Fibroblast of skin of left quadriceps (primary cell): ENCODE measurements at places on chromosomes 6 and 20.

GRCh38 chr20:33516882-33517281, 27.0 kb downstream of the CBFA2T2 start:
- no peak for DNase-seq

DNA sequence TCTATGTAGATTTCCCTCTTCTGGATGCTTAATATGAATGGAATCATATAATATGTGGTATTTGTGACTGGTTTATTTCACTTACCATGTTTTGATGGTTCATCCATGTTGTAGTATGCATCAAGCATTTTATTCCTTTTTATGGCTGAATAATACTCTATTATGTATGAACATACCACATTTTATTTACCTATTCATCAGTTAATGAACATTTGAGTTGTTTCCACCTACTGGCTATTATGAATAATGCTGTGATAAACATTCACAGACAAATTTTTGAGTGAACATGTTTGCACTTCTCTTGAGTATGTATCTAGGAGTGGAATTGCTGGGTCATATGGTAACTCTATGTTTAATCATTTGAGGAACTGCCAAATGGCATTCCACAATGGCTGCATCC, 14.9 kb upstream of the ZNF451 start:
- no peak for DNase-seq

- DNase-seq, result no peak
Measured at GRCh38 chr20:59673998-59674445, 69.7 kb downstream of the PHACTR3 start.

GRCh38 chr6:35015996-35016395, 125.1 kb downstream of the TCP11 start:
- DNase-seq, result no peak

- peak; percentile 83 for DNase-seq
Measured at GRCh38 chr20:46705378-46705729, 4.1 kb upstream of the SLC2A10 start.

- DNase-seq, result no peak
Measured at GRCh38 chr6:71248306-71248765, 40.3 kb upstream of the OGFRL1 start.

- DNase-seq, result no peak
Measured at GRCh38 chr20:62122654-62123449, 577 bp downstream of the LSM14B start.

- no peak for DNase-seq
Measured at GRCh38 chr6:33782561-33782960, 6.4 kb downstream of the LEMD2 start.

DNA sequence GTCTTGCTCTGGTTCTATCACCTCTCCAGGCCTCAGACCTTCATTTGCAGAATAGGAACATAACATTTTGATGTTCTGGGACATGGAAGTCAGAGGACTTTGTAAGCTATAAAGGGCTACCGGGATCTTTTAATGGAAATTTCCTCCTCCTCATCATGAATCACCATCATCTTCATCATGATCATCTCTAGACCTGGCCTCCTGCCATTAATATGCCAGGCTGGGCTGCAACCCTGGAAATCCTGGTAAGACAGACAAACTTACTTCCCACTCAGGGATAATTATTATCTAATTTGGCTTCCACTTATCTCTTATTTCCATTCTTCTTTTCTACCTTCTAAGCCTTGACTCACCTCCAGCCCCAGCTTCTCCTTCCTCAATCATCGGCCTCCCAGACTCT, 41.0 kb upstream of the MRPS18A start:
- DNase-seq, result no peak

DNA sequence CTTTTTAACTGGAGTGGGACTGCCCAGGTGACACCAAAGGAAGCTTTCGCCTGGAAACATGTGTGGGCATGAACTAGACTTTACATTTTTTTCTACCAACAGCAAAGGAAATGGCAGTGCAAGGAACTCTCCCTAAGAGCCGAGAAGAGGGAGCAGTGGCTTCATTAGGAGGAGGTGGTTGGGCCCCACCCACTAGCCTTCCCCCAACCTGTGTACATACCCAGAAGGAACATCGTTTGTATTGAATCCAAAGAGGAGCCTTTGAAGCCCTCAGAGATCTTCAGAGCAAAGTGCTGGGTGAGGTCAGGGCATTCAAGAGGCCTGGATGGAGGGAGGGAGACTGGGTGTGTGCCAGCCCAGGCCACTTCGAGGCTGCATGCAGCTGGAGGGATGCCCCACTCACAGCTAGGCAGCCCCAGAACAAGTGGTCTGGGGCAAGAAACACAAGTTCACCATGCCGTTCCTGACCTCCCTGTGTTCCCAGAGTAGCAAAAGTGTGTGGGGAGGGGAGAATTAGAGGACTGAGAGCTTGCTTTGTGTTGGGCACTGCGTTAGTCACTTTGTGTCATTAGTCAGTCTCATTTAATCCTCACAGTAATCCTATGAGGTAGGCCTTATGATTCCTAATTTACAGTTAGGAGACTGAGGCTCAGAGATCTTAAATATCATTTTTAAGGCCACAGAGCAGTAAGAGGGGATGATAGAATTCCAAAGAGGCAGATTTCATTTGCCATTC, 191.6 kb upstream of the SUPT3H start:
- DNase-seq, result no peak

DNA sequence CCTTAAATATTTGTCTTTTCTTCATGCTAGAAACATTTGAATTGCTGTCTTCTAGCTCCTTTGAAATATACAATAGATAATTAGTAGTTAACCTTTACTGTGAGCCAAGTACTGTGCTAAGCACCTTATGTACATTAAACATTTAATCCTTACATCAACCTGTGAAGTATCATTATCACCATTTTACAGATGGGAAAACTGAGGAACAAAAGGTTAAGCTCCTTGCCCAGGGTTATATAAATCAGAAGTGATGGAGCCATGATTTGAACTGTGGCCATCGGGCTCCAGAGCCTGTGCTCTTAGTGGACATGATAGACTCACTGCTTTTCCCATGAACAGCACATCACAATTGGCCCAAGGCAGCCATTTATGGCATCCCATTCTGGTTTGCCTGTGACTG, 140.9 kb downstream of the UNC5CL start:
- DNase-seq, result no peak

- no peak for DNase-seq
Measured at GRCh38 chr20:32829311-32830005, 9.7 kb downstream of the MAPRE1 start.

DNA sequence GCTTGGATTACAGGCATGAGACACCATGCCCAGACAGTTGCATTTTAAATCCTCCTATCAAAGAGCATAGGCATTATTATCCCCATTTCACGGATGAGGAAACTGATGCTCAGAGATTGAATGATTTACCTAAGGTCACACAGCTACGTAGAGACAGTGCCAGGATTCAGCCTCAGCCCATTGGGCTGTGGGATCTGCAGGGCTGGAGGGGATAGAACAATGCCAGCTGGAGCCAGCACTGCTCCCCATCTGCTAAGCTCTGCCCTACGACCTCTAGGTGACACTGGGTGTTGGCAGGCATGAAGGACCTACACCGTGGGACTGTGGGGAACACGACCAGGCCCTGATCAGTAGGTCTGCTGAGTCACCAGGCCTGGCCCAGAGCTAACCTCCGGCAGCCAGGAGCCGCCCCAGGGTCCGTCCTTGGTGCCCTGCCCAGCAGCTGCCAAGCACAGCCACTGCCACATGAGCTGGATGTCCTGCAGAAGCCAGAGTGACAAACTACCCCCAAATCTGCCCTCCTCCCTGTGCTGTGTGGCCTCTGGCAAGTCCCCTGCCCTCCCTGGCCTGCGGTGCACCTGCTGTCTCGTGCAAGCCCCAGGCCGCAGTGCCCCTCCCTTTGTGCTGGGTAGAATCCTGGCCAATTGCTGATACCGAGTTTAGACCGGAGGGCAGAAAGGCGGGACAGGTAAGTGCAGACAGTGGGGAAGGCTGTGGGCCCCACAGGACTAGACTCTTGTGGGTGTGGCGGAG, 47.6 kb upstream of the PTGIS start:
- no peak for DNase-seq

DNA sequence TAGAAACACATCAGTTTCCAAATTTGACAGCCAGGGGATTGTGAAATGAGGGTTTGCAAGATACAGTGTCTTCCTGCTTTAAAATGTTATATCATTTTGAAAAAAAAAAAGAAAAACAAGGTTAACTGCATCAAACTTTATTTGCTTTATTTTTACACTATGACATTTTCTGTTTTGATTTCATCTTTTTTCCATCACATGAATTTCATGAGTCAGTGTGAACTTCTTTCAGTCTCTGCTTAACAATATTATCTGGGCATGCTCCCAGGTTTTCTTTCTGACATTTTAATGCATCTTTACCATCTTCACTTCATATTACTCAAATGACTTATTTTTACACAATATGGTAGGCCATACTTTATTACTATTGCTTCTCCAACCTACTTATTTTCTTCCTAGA, 1.9 kb downstream of the NCOA7 start:
- no peak for DNase-seq

- DNase-seq, result no peak
Measured at GRCh38 chr6:118207947-118208346, 300.9 kb downstream of the SLC35F1 start.

GRCh38 chr6:13918686-13919250, 6.0 kb upstream of the RNF182 start:
- DNase-seq, result no peak

DNA sequence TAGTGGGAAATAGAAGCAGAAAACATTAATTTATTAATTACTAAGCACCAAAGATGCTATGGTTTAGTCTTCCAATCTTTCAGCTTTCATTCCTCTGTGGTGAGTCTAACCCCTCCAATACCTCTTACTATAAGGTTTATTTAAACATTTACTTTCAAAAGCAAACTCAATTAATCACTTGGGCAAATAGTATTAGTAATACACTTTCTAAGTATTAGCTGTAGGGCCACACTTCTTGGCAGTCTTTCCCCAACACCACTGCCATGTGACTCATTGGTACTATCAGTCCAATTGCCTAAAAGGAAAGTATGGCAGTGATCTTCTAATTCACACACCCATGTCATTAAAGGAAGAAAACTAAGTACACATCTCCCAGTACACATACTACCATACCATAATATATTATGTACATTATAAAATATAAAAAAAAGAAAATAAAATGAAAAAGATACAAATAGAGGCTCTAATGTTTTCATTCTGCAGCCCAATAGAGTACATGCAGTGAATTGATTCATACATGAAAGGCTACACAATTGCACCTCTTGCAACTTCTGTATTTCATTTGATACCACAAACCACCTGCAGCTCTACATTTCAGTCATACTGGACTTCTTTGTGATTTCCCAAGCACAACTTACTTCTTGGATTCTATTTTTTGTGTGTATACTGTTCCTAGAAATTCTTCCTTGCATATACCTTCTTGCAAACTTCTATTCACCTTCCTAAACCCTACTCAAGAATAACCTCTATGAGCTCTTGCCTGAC, 218.6 kb downstream of the PKHD1 start:
- no peak for DNase-seq

DNA sequence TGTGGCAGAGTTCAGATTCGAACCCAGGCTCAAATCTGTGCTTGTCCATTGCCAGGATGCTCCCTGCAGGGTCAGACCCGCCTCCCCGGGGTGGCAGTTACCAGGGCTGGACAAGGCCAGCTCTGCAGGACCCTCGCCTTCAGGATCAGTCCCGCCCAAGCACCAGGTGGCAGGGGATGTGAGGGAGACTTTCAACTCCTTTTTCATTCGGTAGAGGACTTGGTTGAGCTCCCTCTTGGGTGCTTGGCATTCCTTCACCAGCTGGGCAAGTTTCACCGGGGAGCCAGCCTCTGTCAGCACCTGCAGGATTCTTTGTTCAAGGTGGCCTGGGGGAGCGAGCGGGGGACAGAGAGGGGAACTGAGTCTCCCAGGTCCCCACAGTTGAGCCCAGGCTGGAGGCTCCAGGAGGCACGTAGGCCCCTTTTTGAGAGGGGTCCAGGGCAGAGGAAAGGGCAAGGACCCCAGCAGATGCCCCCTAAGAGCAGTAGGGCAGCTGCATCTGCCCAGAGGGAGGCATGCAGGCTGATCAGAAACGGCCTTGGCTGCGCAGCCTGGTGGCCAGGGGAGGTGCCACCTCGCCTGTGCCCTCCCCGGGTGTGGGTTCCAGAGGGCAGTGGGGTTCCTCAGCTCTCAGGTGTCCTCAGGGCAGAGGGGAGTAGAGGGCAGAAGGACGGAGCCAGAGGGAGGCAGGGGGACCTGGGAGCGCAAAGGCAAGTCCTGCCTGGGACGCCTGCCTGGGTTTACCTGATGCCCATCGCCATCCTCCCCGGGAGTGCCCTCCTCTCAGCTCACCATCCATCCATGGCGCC, 3.9 kb downstream of the ZBP1 start:
- no peak for DNase-seq

DNA sequence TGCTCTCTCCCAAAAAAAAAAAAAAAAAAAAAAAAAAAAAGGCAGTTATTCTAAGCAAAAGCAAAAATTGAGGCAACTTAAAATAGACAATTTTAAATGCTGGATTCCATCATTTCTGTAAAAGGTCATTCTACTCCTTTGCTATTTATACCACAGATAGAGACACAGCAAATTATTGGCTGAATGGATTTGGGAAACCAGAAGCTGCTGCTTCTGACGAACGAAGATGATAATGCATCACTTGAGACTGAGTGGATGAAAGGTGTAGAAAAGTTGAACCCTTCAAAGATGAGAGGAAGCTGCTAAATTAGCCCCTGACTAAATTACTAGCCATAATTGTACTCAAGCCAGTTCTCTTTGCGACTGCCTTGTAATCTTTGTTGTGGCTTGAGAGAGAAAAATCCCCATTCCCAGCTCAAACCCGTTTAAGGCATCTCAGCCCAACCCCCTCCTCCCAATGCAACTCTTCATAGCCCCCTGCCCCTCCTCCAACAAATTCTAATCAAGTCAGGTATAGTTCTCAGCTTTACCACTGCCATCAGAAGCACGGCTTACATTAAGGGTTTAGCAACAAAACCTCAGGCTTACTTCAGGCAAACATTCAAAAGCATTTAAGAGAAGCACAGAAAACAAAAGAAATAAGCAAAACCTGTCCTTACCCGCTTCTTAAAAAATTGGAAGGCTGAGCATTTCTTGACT, 1.0 kb downstream of the SGK1 start:
- no peak for DNase-seq

DNA sequence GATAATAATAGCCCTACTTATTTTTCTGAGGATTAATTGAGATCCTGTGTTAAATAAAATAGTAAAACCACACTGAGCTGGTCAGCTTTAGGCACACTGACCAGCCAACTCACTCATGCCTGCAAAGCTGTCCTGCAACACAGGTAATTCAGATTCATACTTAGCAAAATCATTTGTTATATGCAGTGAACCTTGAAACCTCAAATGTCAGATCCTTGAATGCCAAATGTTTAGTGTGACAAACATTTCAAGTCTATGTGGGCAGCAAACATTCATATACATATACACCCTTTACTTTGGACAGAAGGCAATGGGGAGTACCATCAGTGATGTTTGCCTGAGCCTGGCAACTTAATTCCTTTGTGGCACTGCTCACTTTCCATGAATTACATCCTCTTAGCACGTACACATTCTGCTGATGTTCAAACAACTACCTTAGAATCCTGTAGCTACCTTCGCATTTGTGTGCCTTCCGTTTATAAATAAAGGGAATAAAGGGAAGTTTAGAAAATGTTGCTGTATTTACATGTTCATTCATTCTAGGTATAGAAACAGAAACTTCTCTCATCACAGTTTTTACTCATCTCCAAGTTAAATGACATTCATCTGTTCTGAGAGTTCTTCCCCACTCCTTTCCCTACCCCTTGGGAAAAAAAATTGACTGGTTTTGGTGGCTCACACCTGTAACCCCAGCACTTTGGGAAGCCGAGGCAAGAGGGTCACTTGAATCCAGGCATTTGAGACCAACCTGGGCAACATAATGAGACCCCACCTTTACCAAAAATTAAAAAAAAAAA, 140.8 kb downstream of the ZFAND3 start:
- no peak for DNase-seq
